ENCODE measurements at places on chromosomes 5 and 9.

GRCh38 chr5:157502143-157502647 is 42.2 kb downstream of the NIPAL4 start:
- peak; percentile 27 for DNase-seq

GRCh38 chr5:173231996-173232498 is 3.0 kb downstream of the NKX2-5 start:
- DNase-seq, result no peak

GRCh38 chr9:15572200-15572770 is 19.4 kb downstream of the CCDC171 start:
- no peak for DNase-seq

DNA sequence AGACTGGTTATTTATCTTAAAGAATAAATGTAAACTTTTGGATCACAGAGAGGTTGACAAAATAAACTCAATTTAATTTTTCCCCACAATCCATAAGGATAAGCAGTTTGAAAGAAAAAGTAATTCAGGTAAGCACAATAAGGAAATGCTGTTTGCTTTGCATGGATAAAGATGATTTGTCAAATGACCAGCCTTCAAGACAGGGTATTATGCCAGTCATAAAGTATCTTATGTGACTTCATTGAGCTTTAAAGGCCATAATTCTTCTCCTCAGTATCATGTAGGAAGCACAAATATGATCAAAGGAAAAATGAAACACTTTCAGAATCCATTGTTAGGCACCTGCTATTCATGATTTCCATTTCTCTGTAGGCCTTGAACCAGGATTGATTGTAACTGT is 180.7 kb upstream of the PPP1R2B start:
- no peak for DNase-seq

- DNase-seq, result no peak
Observed at GRCh38 chr5:134902071-134902801, 2.7 kb upstream of the PCBD2 start.

GRCh38 chr5:77990020-77990419 is 213.9 kb upstream of the TBCA start:
- DNase-seq, result no peak

DNA sequence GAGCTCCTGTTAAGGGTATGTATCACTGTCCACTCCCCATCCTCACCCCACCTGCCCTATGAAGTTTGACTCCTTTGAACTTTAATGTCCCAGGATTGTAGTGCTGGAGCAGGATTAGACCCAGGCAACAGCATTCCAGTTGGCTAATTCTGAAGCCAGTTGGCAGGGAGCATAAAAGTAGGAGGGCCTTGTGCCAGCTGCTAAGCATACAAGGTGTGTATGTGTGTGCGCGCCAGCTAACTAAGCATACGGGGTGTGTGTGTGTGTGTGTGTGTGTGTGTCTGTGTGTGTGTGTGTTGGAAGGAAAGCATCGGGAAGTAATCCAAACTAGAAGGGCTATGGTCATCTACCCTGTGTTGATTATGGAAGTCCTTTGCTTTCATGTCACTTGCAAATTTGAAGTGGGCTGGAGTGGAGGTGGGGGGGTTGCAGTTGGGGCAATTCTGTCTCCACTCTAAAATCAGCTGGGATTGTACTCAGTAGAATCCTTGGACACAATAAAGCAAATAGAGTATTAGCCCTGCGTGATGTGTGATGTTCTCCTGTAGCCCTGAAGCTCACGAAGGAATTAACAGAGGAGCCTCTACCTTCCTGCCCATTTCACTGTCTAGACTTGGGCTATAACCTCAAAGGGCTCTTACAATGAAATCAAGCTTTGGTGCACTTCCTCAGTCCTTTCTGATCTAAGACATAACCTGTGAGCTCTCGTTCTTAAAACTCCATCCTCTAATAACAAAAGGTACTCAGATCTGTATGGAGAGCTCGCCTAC is 26.9 kb downstream of the HMGCR start:
- DNase-seq, result no peak

GRCh38 chr9:34346873-34347799 is 17.8 kb downstream of the NUDT2 start:
- DNase-seq, result no peak

DNA sequence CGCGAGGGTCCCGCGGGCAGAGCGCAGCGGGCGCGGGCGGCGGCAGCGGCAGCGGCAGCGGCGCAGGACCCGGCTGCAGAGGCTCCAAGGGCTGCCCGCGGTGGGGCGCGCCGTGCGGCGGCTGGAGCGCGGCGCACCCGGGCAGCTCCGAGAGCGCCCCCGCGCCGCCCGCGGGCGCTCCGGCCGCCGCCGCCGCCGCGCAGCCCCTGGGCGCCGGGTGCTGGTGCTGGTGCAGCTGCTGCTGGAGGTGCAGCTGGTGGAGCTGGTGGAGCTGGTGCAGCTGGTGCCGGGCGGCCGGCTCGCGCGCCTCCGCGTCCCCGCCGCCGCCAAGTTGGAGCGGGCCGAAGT is 644 bp downstream of the IER5L start:
- no peak for DNase-seq

All from fibroblast of skin of abdomen (primary cell).